Endodermal cell (in vitro differentiated cells): ENCODE measurements at places on chromosomes 16 and 17.

- DNase-seq = no peak
Measured at GRCh38 chr17:52965856-52966255, 807.3 kb upstream of the CA10 start.

GRCh38 chr17:73342050-73342522 lies 30.3 kb upstream of the CDC42EP4 start:
- DNase-seq = peak; percentile 98

DNA sequence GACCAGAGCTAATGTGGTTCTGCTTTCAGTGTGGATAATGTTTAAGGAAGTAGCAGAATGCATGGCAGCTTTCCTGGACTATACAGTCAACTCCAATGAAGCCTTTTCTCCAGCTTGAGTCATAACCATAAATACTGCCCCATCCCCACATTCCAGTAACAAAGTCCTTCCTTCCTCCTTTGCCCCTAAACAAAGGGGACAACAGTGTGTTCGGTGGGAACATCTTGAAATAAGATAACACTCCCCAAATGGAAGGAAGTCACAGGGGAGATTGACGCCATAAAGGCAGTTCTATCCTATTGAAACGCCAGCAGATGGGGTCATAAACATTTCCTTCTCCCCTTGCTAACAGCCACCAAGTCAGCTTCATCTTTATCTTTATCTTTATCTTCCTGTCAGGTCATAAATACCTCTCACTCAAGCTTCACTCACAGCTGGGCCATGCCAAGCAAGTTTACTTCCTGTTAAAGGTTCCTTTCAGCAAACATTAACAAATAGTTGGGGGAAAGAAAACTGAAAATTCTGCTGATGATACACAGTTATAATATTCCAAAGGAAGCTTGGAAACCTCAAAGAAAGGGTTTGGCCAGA lies 136.7 kb downstream of the SNX11 start:
- DNase-seq = peak; percentile 53

DNA sequence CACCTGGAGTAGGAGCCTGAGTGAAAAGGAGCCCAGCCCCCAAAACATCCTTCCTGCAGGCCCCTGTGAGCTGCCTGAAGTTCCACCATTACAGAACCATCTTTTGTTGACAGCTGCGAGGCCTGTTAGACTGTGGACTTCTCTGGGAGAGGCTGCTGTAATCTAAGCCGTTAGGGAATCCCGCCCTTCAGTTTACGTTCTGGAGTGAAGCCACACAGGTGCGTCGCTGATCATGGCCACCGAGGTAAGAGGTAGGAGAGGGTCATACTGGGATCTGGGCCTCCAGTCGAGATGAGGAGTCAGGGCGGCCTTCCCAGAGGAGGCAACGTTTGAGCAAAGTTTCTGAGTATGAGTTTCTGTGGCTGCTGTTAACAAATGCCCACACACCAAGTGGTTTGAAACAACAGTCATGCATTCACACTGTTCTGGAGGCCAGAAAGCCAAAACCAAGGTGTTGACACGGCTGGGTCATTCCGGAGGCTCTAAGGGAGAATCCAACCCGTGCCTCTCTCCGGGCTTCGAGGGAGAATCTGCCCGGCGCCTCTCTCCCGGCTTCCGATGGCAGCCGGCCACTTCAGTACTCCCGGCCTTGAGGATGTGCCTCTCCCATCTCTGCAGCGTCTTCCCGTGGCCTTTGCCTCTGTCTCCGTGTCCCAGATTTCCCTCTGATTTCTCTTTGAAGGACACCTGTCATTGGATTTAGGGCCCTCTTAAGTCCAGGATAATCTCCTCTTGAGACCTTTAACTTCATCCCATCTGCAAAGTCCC lies 26.6 kb upstream of the ATP2C2 start:
- peak; percentile 35 for DNase-seq

DNA sequence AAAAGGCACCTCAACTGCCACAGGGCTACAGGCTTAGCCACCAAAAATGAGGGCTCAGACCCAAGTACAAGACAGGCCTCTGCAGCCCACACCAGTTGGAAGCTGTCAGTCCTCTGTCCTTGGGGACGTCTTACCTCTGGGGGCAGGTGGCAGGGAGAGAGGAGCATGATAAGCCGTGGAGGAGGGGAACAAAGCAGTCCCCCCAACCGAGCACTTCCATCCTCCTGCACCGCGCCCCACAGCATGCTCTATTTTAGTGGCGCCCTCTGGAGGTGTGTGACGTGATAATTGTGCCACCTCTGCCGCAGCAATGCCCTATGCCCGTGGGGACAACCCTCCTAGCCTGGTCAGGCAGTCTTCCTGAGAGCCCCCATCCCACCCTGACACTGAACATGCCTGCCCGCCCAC lies 13.6 kb downstream of the G6PC3 start:
- DNase-seq = peak; percentile 90

DNA sequence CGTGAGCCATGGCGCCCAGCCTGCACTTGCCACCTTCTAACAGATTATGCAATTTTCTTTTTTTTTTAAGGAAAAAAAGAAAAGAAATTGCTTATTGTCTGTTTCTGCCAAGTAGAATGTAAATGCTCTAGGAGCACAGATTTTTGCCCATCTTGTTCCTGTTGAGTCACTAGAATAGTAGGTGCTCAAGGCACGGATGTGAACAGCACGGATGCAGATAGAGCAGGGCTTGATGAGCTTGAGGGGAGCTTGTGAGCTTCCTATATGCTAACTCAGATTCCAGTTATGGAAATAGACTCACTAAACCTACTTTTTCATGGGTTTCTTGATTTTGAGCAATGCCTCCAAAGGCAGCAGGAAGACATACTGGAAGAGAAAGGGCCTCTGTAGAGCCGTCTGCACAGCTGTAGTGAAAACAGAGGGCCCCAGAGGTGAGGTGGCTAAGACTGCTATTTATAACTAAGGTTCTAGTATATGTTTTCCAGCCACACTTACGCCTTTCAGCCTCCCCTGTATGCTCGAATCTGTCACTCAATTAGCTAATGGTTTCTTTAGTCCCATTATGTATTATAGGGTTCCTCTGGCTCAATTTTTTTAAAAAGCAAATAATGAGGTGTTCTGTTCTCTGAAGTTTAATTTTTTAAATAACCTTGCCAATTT lies 72.8 kb downstream of the WWP2 start:
- DNase-seq = no peak

DNA sequence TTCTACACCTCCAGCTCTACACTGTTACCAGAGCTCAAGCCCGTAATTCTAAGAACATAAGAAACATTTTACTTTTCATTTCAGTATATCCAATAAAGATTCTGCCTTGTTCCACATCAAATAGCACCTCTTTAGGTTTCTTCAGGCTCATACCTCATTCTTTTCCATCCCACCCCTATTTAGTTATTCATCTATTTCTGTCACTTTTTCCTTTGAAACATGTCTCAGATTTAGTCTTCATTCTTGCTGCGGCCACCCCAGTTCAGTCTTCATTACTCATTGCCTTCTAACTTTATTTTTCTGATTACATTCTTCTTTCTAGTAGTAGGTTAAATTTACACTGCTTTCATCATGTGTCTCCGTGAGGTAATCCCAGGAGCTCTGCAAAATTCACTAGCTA lies 33.5 kb downstream of the PPM1E start:
- DNase-seq = no peak

- no peak for DNase-seq
Measured at GRCh38 chr17:57521606-57522005, 223.5 kb downstream of the CCDC182 start.

DNA sequence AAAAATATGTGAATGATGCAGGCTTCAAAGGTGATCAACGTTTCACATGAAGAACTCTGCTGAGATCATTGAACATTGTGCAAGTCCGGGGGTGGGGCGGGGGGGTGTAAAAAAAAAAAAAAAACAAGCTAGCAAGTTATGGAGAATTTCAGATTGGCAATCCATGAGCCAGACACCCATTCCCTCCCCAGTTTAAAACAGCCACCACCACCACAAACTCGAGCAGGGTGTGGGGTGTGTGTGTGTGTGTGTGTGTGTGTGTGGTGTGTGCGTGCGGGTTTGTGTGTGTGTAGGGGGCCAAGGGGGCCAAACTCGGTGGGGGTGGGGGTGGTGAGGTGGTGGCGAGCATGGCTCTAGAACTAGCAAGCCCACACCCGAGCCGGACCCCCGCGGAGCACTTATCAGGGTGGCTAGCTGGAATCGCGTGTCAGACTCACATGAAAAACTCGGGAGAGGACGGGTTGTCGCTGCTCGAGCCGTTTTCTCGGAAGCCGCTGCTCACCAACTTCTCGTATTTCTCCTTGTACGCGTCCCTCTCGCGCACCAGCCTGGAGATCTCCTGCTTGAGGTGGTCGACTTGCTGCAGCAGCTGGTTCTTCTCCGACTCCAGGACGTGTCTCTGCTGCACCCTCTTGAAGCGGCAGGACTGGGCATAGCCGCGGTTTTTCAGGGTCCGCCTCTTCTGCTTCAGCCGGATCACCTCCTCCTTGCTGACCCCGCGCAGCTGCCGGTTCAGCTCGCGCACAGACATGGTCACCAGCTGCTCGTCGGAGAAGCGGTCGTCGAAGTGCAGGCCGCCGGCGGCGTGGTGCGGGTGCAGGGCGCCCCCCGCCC lies 2.0 kb downstream of the MAF start:
- peak; percentile 91 for DNase-seq

- DNase-seq = peak; percentile 79
Measured at GRCh38 chr16:54289945-54290832, 3.6 kb upstream of the IRX3 start.

GRCh38 chr17:13273806-13274205 lies 256.0 kb upstream of the ELAC2 start:
- DNase-seq = no peak

DNA sequence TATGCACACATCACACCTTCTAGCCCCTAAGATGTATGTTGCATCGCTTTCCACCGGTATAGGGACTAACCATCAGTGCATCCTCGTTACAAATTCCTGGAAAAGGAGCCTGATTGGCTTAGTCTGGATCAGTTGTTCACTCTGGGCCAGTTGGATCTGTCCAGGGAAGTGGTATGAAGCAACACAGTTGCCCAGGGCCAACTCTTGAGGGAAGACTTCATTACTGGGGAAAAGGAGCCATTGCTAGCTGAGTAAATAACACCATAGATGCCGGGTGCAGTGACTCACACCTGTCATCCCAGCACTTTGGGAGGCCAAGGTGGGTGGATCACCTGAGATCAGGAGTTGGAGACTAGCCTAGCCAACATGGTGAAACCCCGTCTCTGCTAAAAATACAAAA lies 275.2 kb upstream of the RBFOX1 start:
- peak; percentile 44 for DNase-seq

DNA sequence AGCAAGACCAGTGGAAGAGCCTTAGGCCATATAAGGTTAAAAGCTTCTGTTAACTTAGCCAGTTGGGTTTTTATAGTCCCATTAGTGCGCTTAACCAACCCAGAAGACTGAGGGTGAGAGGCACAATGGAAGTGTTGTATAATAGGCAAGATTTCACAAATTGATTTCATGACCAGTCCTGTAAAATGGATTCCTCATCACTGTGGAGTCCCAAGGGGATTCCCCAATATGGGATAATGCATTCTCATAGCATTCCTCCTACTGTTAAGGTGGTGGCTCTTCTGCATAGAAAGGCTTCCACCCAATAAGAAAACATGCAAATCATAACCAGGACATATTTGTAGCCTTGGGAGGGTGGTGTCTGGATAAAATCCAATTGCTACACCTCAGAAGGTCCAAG lies 22.1 kb upstream of the B4GALNT2 start:
- DNase-seq = no peak

GRCh38 chr17:62614142-62614541 lies 13.3 kb upstream of the MRC2 start:
- DNase-seq = no peak

DNA sequence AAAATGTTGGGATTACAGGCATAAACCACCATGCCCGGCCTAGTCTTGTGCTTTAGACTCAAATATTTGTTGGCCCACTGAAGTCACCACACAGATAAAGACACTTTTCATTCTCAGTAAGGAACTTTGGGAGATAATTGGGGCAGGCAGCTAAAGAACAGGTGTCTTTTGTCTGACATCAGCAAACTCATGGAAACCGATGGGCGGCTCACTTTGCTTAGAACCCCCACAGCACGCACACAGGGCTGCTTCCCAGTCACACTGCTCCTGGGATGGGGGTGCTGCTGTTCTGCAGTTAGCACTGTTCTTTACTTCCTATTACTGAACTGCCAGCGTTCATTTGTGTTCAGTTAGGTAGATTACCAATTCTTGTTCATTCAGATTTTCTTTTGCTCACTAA lies 18.0 kb upstream of the BRCA1 start:
- DNase-seq = peak; percentile 30

DNA sequence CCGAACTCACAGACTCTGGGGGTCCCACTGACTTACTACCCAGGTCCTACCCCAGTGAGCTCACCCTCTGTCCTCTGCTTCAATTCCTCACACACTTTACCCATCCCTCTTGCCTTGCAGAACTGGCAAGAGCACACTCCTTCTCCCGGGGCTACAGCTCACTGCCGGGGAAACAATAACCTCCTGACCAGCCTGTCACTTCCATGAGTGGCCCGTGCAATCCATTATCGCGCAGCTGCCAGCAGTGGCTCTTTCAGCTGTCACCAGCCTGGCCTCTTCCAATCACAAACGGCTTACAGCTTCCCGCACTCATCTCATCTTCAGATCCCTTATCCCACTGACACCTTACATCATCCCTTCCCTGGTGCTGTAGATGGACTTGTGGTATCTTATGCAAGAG lies 79.5 kb downstream of the CPPED1 start:
- no peak for DNase-seq

- DNase-seq = no peak
Measured at GRCh38 chr16:13503960-13504635, 415.9 kb upstream of the ERCC4 start.

DNA sequence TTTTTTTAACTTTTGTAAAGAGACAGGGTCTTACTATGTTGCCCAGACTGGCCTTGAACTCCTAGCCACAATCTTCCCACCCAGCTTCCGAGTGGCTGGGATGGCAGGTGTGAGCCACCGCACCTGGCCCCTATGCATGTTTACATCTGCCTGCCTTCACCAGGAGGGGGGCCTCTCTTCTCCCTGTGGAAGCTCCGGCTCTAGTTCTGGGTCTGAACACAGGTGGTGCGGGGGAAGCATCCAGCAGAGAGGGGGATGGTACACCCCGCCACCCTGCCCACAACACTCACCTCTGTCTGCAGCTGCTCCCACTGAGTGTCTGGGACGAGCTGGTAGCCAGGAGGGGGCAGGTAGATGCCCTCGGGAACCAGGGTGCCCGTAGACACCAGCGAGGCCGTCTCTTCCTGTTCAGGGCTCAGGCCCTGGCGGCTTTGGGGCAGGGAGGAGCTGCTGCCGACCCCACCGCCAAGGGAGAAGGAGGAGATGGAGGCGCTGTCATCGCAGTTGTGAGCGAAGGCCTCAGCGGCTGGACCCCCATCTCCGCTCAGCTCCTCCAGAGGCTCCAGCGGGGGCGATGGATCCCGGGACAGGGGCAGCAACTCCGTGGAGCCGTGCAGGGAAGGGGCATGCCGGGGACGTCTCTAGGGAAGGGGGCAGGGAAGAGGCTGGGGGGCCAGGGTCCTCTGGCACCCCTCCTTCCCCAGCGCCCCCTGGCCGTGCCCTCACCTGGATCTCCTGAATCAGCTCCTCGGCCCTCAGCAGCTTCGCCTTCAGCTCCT lies 10.9 kb downstream of the RABEP2 start:
- no peak for DNase-seq

DNA sequence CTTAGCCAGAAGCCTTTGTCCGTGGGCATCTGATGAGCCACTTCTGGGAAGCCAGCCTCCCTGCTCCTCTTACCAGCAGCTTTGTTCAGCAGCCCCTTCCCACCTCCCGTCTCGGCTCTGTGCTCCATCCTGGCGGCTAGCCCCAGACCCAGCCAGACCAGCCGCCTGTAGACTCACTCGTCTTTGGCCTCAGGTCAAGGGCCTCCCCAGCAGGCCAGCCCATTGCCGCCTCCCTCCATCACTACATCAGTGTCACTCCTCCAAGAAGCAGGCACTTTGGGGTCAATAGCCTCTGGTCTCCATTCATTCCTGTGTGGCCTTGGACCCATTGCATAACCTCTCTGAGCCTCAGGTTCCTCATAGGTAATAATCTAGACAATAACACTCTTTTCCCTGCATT lies 20.9 kb upstream of the CRHR1 start:
- no peak for DNase-seq
